HT1080 (cell line): ENCODE measurements at places on chromosomes 2 and 18. TPM values are rescaled to one million over a fixed set of nuclear protein-coding genes. Genes with fewer than 3 reads are reported as not detected.

CCDC85A gene
- total RNA-seq: 0.19 TPM in 1 of 2 replicates, not detected in the other

GRCh38 chr2:127188797-127189196, 31.3 kb downstream of the CYP27C1 start:
- no peak for DNase-seq

RAX gene
- total RNA-seq: not detected in 2 replicates

GRCh38 chr2:216606551-216607276, 26.5 kb upstream of the IGFBP2 start:
- DNase-seq: no peak

CCDC74B gene
- total RNA-seq: 0.85 and 1.2 TPM in 2 replicates

CFC1 gene
- total RNA-seq: not detected in 2 replicates

DNA sequence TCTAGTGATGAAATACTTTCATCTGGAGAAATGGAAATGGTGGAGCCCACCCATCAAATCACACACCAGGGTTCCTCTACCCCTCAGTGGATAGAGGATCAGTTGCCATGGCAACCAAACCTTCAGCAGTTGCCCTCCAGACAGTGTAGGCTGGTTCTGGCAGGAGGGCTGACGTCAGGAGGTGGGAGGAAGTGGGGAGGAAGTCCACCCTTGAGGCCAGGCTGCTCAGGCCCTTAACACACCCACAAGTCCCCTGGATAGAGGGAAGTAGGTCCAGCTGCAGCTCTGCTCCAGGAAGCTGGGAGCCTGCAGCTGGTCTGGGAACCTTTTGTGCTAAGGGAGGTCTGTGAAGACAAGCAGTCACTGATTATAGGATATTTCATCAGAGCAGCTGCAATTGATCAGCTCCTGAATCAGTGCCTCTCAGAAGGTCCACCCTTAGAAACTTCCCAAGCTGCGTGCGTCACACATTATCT, 186.6 kb downstream of the MTX2 start:
- peak; percentile 57 for DNase-seq

- peak; percentile 16 for DNase-seq
Measured at GRCh38 chr2:220572385-220572784, 945.0 kb downstream of the SLC4A3 start.

LRATD1 gene
- 8.2 and 11.1 TPM in 2 replicates for total RNA-seq

- no peak for DNase-seq
Measured at GRCh38 chr18:76335859-76336640, 159.0 kb downstream of the ZNF516 start.

DNA sequence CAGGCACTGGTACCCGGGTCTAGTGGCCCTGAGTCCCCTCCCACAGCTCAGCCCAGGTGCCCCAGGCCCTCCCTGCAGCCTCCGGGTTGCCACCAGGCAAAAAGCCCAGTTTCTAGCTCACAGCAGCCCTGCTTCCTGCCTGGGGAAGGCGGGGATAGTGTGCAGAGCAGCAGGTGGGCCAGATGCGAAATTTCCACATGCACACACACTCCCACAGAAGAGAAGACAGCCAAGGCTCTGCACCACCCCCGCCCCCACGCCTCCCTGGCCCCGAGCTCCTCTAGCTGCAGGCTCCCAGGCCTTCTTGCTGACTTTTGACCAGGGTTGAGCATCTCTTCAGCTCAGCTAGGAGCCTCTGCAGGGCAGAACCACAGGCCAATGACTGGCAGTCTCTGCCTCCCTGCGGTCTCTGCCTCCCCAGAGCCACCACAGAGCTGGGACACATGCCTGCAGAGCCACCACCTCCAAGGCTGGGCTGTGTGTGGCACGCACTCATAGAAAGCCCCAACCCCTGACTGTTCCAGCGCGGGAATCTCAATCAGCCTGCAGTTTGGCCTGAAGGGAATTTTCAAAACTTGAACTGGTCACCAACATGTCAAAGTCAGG, 7.2 kb downstream of the SLC66A2 start:
- no peak for DNase-seq

DNA sequence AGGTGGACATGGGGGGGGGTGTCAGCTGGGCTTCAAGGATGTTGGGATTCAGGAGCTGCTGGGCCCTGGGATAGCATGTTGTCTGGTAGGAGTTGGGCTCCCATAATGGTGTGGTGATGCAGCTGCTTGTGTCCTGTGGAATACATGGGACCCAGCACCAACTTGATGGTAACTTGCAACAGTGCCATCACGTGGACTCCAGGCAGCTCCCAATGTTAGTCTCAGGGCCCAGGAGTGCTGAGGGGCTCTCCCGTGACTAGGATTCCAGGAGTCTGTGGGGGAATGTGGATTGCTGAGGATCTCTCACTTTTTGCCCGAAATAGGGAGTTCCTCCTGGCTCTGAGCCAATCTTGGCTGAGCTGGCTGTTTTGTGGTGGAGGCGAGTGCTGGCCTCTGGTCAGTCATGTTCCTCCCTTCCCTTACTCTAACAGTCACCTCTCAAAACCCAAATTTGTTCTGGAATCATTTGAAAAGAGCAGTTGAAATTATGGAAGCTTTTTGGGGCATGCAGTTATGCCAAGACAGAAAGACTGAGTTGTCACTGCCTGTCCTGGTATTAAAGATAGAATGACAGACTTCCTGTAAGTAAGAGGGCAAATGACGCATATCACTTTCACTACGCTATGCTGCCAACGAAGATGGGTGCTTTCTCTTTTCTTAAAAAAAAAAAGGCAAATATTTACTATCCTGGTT, 607.1 kb downstream of the ADCYAP1 start:
- DNase-seq: no peak
